Mesenteric fat pad (tissue), 1 donor: ENCODE measurements at places on chromosomes 13 and 19. TPM values are rescaled to one million over a fixed set of nuclear protein-coding genes. Genes with fewer than 3 reads are reported as not detected.

- DNase-seq = no peak
Measured at GRCh38 chr13:110186231-110186855, 120.6 kb downstream of the COL4A1 start.

DNA sequence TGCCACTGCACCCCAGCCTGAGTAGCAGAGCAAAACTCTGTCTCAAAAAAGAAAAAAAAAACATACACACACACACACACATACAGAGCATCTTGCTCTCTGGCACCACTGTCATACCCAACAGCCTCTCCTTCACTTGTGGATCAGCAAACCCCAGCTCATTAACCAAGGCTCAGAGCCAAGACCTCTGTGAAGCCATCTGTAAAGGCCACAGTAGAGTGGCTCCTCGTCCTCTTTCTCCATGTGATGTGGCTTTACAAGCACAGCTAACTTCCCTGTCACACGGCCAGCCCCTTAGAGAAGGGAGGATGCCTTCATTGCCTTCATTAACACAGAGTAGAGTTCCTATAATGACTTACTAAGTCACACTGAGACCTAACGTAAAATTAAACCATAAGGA lies 62.7 kb upstream of the LSM14A start:
- DNase-seq = no peak

DNA sequence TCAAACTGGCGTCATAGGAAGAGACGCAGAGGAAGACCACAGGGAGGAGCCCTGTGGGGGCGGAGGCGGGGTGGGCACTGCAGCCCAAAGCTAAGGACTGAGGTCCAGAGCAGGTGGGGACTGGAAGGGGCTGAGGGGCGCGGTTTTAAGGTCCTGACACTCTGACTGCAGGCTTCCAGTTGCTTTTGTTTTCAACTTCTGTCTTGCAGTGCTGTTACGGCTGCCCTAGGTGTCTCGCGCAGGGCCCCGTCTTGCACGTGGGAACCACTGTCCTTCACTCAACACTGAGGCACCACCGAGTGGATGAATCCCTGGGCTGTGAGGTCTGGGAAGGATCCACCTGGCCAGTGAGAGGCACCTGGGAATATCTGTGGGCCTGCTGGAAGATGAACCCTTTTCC lies 76.0 kb downstream of the TEX29 start:
- peak; percentile 59 for DNase-seq

- DNase-seq = no peak
Measured at GRCh38 chr19:38375098-38375493, 725 bp downstream of the PSMD8 start.

DNA sequence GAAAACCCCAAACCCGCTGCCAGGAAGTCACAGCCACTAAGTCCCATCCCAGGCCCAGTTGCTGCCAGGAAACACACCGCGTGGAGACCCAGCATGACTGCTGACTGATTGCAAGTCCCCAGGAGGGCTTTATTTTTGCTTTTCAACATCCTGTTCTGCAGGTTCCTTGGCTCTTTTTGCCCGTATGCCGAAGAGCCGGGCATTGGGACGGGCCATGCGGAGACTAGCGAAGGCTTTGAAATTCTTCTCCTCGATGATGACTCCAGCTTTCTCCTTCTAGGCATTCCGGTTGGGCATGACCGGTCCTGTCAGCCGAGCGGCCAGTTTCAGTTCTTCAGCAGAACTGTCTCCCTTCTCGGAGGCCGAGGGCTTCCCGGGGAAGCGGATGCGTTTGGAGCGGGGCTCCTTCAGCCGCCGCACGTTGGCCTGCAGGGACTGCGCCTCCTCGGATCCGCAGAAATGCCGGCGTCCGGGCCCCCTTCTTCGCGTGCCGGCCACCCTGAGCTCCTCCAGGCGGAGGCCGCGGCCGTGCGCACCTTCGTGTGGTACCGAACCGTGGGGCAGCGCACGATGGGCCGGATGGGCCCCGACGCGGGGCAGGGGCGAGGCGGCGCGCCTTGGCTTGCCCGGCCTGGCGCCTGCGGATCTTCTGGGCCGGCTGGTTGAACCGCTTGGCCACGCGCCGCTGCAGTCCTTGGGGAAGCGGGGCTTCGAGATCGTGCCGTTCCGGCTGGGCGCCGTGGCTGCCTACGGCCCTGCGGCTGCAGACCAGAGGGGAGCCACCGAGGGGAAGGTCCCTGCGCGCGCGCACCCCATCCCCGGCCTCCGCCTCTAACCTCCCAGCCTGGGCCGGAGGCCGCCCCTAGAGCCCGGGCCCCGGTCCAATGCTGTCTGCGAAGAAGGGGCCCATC lies 15.2 kb downstream of the ZSCAN5C start:
- DNase-seq = peak; percentile 87

DNA sequence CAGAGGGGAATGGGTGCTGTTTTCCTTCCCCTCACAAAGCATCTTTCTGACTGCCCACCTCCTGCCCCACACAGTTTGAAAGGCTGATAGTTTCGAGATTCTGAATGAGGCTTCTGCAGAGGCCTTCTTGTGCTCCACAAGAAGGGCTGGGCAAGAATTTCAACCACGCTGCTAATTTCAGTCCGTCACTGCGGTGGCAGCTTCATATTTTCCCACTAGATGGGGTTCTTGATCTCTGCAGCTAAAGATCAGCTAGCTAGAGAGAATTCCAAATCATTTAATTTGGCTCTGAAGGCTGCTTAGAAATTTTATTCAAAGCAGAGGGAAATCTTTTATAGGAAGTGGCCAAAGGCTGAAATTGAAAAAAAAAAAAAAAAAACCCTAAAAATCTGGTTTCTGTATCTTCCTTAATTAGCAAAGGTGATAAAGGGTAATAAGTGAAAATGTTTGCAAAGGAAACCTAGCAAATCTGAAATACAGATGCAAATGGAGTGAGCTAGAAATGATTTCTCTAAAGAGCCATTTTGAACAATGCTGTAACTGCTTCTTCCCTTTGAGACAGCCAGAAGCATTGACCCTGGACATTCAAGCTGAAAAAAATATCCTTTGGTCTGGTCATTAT lies 38.0 kb upstream of the C13orf42 start:
- DNase-seq = no peak

DNA sequence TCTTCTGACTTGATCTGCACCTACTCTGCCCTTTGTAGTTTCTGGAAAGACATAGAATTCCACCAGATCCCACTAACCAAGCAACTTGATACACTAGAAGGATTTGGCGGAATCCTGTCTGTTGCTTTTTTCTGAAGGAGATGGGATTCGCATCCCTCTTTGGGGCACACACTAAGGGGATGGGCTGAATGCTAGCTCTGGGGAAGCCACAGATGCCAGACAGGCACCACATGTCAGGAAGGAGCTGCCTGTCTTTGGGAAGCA lies 52.1 kb downstream of the SERP2 start:
- DNase-seq = no peak

GRCh38 chr13:79692846-79693245 lies 211.9 kb downstream of the NDFIP2 start:
- DNase-seq = no peak

GRCh38 chr13:24625331-24625731 lies 54.9 kb upstream of the ATP12A start:
- DNase-seq = no peak

- no peak for DNase-seq
Measured at GRCh38 chr19:15669891-15670290, 3.0 kb upstream of the CYP4F12 start.

GRCh38 chr13:76853481-76853880 lies 32.7 kb downstream of the KCTD12 start:
- DNase-seq = no peak

- DNase-seq = no peak
Measured at GRCh38 chr13:54356849-54357248, 1328.2 kb downstream of the OLFM4 start.

DNA sequence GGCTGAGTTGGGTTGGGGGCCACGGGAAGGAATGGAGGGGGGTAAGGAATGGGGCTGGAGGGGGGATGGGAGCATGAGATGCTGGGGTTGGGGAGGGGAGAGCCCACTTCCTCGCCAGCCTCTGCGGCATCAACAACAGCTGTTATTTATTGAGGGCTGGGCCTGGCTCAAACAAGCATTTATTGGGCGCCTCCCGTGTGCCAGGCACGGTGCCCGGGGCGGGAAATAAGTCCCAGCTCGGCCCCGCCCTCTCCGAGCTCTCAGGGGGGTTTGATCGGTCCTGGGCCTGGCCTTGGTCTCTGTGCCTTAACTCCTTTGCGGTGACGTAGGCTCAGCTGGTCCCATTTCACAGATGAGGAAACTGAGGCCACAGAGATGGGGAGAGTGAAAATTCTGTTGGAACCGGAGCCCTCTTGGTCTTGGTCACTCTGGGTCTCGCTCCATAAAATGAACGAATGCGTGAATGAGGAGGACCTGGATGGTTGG lies 919 bp upstream of the ADAMTS10 start:
- DNase-seq = no peak

GRCh38 chr13:46340631-46341111 lies 46.4 kb downstream of the RUBCNL start:
- DNase-seq = no peak

GRCh38 chr13:113554333-113554700 lies 30.2 kb upstream of the TFDP1 start:
- DNase-seq = peak; percentile 45

DNA sequence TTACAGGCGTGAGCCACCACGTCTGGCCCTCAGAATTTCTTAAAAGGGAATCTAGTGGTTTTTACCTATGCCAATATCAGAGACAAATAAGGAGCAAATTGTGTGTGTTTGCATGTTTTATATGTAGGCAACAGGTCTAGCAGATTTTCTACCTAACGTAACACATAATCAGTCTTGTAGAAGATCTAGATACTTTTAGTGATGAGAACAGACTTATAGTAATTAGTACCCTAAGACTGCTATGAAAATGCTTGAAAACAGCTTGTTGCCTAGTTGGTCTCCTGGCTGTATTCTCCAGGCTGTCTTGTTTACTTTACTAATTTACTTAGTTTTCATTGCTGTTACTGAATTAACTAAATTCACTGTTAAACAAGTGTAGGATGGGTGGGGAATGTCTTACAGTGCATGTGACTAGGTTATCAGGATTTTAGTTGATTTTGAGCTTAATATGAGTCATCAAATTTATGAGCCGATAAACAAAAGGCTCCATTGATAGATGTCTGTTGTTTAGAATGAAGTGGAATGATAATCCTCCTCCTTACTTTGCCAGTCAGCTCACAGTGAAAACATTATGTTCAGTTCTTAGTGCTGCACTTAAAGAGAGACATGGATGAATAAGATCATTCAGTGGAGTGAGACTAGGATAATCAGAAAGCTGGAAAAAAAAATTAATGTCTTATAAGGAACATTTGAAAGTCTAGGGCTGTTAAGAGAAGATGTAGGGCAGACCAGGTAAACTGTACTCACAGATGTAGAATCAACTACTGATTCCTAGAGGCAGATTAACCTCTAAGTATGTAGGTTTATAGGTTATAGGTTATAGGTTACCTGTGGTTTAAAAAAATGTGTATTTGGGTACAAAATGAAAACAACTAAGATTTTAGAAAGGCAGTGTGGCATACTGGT lies 22.4 kb downstream of the GTF2F2 start:
- no peak for DNase-seq

DNA sequence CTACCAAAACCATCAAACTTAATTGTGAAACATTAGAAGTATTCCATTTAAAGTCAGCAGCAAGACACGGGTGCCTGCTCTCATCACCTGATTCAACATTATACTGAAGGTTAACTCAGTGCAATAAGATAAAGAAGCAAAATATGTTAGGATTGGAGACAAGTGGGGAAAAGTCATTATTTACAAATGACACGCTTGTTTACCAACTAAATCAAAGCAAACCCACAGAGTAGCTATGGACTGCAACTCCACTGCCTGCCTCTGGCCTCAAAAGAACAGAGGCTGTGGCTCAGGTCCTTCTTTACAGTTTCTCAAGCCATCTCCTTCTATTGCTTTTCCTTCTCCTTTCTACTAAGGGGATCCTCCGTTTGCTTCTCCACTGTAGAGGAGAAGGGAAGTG lies 21.0 kb upstream of the ATP12A start:
- no peak for DNase-seq

DNA sequence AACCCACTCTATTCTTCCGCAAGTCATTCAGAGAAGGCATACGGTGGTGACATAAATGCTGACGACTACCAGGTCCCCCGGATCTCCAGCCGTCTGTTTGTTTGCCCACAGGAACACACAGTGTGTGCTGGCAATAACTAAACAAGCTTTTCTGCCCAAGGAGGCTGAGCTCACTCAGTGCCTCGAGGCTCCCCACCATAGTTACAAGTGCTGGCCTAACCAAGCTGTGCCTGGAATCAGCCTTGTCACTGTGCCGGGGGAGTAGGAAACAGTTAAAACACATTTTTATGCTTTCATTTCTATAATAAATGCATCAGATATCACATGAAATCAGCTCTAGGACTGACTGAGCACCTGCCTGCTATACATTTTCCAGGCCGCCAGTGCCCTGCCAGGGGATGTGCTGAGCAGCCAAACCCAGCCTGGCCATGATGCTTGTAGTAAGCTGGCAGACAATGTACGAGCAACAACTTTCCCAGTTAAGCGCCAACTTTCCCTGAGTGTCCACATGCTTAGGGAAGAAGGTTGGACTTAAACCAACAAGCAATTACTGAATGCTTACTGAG lies 28.1 kb downstream of the BRD4 start:
- no peak for DNase-seq

DNA sequence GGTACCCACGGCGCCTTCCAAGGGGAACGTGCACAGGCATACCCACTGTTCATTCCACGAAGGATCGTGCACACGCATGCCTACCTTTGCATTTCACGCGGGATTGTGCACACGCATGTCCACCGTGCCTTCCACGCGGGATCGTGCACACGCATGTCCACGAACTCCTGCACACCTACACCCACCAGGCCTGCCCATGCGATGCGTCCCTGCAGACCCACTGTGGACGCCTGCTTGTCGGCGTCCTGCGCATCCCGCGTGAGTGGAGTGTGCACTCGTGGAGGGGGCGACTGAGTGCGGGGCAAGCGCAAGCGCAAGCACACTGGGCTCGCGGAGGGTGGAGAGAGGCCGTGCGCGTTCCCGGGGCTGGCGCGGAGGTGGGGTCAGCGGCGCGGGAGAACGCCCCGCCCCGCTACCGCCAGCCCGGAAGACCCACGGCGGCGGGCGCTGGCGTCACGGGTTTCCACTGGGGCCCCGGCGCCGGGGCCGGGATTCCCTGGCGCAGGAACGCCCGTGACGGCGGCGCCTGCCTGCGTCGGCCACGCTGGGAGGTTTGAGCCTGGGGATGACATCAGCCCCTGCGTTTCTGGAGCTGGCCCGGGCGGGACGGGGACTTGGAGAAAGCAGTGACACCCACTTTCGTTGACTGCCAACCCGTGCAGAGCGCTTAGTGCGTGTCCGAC lies 18.7 kb downstream of the GADD45B start:
- DNase-seq = peak; percentile 95

GARIN5A gene
- 0.35 TPM for total RNA-seq

ZNF534 gene
- total RNA-seq = not detected

ARHGEF18 gene
- total RNA-seq = 18.4 TPM

TLE2 gene
- 35.6 TPM for total RNA-seq

UPK1A gene
- 0.45 TPM for total RNA-seq

TNFAIP8L1 gene
- total RNA-seq = 6.9 TPM

NRTN gene
- total RNA-seq = 0.42 TPM

CASP14 gene
- total RNA-seq = not detected

S1PR4 gene
- 5.0 TPM for total RNA-seq

ZNF547 gene
- 2.2 TPM for total RNA-seq
